IPS-NIHi11 (cell line): ENCODE measurements at places on chromosomes 7 and 10.

- no peak for DNase-seq
Measured at GRCh38 chr10:18683427-18683826, 24.2 kb downstream of the ARL5B start.

GRCh38 chr7:140876519-140877248 lies 48.0 kb downstream of the BRAF start:
- DNase-seq: no peak

GRCh38 chr10:45278860-45279498 lies 36.4 kb downstream of the OR13A1 start:
- DNase-seq: no peak

GRCh38 chr10:118914629-118915028 lies 114.9 kb upstream of the NANOS1 start:
- no peak for DNase-seq

DNA sequence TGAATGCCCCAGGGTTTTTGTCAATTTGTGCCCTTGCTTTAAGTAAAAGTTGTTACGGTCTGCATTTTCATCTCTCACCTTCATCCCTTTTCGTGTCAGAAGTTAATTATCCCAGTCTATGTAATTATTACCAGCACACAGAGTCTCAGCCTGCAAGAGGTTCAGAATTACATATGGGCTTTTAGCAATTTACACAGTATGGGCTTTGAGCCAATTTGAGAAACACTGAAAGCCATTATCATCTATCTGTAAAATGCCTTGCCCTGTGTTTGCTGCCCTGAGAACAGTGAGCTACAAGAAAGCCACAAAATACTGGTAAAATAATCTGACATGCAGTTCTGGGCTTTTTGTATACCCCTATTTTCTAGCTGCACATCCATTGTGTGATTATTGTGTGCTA lies 125.6 kb upstream of the STEAP4 start:
- DNase-seq: no peak

- no peak for DNase-seq
Measured at GRCh38 chr10:76626386-76626785, 1011.2 kb downstream of the KCNMA1 start.

- DNase-seq: no peak
Measured at GRCh38 chr7:89133819-89134218, 338.3 kb upstream of the TEX47 start.

DNA sequence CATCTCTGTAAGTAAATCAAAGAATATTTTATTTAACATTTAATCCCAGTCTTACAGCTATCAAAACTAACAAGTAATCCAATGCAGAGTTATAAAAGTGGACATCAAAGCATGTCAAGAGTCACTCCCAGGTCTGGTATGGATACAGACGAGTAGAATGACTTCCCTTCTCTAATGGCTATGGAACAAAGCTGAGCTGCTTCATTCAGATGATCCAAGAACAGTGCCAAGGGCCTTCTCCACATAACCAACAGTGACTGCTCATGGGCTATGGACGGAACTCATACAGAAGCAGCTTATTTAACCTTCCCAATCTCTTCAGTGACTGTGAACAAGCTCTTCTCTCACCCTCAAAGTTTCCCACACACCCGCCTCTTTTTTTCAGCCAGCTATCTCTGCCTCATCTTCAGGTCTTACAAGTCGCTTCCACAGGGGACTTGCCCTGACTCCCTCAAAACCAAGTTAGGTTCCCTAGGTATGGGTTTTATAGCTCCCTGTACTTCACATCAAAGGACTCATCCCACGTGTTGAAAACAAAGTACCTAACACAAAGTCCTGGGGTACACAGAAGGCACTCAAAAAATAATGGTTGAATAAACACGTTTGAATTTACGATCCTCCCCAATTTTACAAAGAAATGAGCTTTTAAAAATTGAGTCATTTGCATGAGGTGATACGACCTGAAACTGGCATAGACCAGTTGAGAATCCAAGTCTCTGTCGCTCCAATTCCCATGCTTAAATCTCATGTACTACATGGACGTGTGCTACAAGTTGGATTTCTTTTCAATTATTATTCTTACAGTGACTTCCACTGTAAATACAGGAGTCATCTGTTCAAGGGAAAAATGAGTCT lies 3.1 kb downstream of the USP6NL start:
- no peak for DNase-seq

- DNase-seq: no peak
Measured at GRCh38 chr10:31129880-31130405, 98.3 kb upstream of the ZNF438 start.

DNA sequence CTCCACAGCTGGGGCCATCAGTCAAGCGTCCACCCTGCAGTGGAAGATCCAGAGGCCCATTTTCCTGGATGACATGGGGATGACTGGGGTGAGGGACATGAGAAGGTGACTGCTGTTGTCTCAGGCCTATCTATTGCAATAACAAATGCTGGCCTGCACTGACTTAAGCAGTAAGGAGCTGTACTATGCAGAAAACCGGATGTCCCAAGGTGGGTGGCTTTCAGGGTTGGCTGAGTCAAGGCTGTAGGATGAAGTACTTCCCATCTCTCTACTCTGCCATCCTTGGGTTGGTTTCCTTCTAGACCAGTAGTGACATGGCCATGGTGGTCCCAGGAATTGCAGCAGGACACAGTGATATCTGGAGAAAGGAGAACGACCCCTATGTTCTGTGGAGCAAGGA lies 48.1 kb downstream of the NEURL1 start:
- DNase-seq: no peak

DNA sequence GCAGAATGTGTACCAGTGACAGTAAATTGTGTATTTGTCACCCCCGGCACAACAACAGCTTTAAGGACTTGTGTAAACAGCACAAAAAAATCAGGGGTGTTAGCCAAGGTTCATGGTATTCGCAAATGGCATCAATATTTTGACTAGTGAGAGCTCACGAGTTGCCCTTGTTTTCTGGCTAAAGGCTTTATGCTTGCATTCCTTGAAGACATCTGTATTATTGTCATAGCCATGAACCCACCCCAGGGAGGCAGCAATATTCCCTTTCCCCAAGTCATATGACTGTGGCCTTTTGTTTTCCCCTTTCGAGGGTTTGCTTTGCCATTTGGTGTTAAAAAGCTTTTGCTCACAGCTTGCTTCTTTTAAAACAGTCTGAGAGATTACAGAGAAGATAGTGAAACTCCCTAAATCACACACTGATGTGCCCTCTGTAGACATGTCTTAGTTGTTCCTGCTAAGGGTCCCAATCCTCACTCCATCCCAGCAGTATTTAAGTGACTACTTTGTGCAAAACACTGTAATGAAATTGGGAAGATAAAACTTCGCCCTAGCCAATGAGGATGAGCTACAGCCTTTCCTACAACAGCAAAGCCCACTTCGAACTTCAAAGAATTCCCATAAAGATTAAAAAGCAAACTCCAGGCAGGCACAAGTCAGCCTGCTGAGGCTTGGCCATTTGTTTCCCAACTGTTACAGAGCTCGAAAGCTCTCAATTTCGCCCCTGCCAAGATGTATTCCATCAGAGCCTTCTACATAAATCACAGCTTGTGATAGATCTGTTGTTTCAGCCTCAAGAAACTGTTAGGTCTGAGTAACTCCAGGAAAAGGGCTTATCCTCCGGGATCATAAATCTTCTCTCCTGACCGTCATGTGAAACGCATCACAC lies 172.3 kb downstream of the ADAM12 start:
- no peak for DNase-seq

DNA sequence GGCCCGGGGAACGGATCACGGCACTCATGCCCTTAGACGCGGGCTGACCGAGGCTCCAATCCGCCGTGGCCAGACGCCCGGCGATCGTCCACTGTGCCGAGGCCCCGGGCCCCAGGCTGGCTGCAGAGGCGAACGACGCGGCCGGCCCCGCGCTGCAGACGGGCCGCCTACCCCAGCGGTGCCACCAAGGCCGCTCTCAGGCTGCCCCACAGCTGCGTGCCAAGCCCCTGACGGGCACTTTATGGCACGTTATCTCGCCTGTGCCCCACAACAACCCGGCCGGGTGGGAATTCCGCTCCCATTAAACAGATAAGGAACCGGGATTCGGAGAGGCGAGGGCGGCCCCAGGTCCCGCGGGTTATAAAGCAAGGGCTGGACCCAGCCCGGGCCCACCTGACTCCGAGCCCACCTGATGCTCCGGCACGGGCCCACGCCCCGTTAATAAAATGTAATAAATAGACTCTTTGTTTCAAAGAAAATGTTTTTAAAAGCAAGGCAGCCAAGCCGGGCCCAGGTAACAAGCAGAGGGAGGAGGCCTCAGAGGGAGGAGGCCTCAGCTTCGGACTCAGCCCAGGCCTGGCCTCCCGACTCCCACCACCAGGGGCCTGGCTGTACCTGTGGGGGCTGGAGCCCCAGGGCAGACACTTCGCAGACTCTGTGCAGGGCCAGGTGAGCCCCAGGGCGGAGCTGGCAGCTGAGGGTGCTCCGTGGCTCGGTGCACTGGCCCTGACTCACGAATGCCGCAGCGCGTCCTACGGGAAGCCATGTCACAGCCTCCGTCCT lies 79.7 kb downstream of the FOXL3 start:
- DNase-seq: peak; percentile 81

GRCh38 chr7:55156919-55157763 lies 138.3 kb downstream of the EGFR start:
- peak; percentile 61 for DNase-seq

DNA sequence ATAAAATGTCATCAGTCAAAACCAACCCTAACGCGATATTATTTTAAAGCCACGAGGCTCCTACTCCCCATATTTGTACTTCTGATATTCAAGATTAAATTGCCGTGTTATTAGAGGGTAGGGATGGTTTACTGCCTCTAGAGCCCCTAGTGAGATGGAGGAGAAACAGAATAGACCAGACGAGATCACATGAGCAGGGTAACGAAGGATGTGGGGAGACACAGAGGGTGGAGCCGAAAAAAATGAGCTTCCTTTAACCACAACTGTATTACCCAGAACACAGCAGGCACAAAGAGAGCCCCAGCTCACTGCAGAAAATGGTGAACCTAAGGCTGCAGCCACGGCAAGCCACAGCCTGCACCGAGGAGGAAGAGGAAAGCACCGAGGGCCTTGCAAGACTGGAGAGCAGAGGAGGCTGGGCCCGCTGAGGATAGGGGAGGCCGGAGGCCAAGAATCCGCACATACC lies 14.3 kb downstream of the ZC3HAV1 start:
- no peak for DNase-seq

GRCh38 chr10:117734731-117735405 lies 192.3 kb downstream of the EMX2 start:
- DNase-seq: peak; percentile 47

DNA sequence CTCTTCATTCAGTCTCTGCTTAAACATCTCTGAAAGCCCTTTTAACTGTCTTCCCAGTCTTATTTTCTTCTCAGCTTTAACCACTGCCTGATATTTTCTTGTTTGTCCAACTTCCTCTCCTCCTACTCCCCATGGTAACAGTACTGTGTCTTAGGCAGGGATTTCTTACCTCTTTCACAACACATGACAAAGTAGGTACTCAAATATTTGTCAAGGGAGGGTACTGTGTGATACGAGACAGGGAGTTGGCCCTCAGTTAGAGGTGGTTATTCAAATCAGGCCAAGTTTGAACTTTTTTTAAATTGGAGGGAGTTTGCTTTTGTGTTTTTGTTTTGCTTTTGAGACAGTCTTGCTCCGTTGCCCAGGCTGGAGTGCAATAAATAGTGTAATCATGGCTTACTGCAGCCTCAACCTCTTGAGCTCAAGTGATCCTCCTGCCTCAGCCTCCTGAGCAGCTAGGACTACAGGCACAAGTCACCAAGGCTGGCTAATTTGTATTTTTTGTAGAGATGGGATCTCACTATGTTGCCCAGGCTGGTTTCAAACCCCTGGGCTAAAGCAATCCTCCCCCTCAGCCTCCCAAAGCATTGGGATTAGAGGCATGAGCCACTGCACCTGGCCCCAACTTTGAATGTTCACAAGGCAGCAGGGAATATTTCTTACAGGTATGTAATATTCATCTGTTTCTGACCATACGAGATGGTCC lies 2.5 kb upstream of the KPNA7 start:
- DNase-seq: no peak

DNA sequence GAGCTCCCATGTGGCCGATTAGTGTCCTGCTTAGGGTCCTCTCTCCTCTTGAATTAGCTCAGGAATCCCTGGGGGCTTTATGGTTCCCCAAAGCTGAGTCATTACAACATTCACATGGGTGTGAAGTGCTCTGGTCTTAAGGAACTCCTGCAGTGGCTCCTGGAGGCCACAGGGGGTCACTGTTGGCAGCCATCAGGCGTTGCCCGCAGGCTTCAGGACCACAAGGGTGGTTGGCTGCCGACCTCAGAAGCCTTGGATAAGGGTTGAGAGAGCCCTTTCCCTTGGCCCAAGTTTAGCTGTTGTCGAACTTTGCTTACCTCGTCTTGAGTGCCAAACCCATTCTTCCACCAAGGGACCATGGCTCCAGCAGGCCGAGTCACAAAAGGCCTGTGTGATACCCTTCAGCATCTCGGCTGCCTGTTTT lies 61.7 kb downstream of the SH2D4B start:
- DNase-seq: peak; percentile 84

- DNase-seq: no peak
Measured at GRCh38 chr10:112282086-112282485, 1.1 kb upstream of the TECTB start.

GRCh38 chr10:60035984-60036383 lies 129.6 kb upstream of the CCDC6 start:
- DNase-seq: no peak

GRCh38 chr10:85151506-85151905 lies 823.1 kb downstream of the CCSER2 start:
- no peak for DNase-seq

- DNase-seq: no peak
Measured at GRCh38 chr7:130929896-130930659, 196.1 kb upstream of the KLF14 start.

- DNase-seq: no peak
Measured at GRCh38 chr10:43851030-43851429, 202.3 kb upstream of the ZNF32 start.

DNA sequence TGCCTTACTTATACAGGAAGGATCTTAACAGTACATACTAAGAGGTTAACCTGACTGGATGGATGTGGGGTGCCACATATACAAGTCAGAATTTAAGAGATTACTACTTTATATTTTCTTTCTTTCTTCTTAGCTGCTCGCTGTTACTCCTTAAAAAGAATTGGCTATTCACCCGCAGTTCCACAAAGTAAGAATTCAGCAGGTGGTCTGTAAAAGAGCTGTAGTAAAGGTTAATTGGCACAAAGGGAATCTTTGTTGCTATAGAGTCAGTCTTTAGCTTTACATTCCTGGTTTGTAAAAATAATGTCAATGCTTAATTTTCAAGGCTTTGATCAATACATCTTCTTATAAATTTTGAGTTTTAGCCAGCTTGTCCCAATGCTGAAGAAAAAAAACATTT lies 43.2 kb downstream of the RALA start:
- DNase-seq: peak; percentile 15

- DNase-seq: no peak
Measured at GRCh38 chr7:2717293-2718261, 29.6 kb downstream of the AMZ1 start.
